ENCODE measurements at places on chromosomes 7 and 10.

DNA sequence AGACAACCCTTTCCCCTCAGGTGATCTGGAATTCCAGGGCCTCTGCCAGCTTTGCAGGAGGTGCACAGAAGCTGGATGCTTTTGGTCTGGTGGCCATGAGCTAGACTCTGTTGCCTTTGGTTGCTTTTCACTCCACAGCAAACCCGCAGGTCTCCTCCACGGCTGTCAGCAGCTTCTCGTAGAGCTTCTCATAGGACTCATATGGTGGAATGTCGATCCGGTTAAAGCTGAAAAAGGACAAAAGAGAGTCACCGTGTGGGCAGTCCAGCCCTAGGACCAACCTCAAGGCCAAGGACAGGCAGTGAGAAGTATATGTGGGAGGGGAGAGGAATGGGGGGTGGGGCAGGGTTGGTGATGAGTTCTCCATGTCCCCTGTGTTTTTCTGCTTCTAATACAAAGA is 113.5 kb downstream of the SMURF1 start:
- DNase-seq: no peak

DNA sequence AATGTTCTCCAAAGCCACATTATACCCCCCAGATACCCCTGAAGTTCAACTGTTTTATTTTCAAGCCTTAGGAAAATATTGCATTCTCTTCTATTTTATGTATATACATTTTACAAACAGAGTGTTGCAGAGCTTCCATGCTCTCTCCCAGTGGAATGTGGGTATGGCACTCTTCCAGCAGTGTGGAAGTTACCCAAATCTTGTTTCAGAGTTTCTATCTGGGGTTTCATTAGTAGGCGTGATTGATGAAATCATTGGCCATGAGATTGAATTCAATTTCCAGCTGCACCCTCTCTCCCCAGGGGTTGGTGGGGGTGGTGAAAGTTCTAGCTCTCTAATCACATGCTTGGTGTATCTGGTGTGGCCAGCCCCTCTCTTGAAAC is 350.4 kb downstream of the RPS24 start:
- DNase-seq: no peak

DNA sequence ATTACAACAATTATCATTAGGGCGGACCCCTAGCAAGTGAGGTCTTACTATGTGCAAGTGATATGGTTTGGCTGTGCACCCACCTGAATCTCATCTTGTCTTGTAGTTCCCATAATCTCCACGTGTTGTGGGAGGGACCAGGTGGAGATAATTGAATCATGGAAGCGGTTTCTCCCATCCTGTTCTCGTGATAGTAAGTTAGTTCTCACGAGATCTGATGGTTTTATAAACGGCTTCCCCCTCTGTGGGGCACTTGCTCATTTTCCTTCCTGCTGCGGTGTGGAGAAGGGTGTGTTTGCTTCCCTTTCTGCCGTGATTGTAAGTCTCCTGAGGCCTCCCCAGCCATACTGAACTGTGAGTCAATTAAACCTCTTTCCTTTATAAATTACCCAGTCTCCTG is 96.1 kb upstream of the CDK6 start:
- DNase-seq: no peak

GRCh38 chr10:133377818-133378250 is 1.2 kb upstream of the PAOX start:
- DNase-seq: no peak

- no peak for DNase-seq
Measured at GRCh38 chr7:139914306-139915267, 85.5 kb downstream of the TBXAS1 start.

- DNase-seq: no peak
Measured at GRCh38 chr7:156919132-156919713, 26.2 kb upstream of the LMBR1 start.

DNA sequence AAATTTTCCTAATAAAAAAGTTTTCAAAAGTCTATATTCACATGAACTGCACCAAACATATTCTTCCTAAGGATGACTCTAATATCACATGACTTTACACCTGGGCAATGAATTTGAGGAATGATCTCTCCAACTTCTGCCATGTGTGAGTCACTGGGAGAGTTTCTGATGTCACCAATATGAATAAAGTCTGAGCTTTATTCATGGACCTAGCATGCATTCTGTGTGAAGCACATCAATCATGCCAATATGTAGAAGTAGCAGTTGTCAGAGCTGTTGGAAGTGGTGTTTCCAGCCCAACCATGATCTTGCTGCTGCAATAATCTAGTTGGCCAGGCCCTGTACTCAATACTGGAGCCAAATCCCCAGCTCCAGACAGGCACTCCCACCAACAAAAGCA is 91.7 kb upstream of the IFRD1 start:
- DNase-seq: no peak

GRCh38 chr10:90788968-90789367 is 68.9 kb downstream of the HTR7 start:
- DNase-seq: peak; percentile 15

DNA sequence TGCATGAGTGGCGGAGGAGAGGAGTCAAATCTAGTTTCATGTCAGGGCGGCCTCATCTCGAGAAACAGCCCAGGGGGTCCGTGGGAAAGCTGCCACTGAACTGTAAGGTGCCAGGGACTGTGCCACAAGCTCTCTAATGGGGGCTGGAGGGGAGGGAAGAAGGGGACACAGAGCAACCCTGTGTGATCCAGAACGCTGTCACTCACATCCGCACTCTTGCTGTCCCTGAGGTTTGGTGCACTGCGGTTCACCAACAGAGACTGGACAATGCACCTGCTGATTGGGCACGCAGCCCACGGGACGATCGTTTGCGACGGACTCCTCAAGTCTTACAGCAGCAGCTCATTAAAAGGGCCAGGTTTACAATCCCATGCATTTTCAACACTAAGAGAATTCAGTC is 47.7 kb downstream of the AMZ1 start:
- no peak for DNase-seq

DNA sequence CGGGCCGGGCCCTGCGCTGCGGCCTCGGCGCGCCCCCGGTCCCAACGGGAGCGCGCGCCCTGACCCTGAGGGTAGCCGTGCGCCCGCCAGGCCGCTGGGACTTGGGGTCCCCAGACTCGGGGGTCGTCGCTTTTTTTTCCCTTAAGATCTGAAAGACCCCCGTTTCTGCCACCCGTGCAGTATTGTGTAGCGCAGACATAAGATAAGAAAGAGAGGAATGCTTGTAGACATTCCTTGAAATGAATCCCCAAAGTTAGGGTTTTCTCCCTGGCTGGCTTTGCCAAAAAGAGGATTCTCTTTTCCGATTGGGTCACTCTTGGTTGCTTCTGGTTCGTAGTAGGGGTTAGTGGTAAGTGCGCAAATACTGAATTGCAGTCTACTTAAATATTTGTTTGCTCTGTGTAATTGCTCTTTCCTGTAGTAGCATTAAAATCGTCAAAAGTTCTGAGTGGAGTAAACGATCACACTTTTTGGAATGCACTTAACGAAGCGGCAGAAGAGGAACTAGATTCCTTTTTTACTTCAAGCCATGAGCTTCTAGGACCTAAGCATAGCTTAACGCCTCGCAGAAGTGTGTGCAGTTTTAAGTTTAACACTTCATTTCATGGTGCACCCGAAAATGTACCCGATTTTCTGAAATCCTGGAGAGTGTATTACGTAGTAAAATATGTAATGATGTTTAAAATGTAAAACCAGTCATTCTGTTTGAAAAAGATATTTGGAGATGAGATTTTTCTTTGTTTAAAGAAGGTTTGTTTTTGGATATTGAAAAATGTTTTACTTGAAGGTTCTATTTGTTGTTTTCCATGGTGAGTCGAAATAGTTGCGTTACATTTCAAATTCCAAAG is 1.3 kb downstream of the CUL1 start:
- DNase-seq: peak; percentile 43

DNA sequence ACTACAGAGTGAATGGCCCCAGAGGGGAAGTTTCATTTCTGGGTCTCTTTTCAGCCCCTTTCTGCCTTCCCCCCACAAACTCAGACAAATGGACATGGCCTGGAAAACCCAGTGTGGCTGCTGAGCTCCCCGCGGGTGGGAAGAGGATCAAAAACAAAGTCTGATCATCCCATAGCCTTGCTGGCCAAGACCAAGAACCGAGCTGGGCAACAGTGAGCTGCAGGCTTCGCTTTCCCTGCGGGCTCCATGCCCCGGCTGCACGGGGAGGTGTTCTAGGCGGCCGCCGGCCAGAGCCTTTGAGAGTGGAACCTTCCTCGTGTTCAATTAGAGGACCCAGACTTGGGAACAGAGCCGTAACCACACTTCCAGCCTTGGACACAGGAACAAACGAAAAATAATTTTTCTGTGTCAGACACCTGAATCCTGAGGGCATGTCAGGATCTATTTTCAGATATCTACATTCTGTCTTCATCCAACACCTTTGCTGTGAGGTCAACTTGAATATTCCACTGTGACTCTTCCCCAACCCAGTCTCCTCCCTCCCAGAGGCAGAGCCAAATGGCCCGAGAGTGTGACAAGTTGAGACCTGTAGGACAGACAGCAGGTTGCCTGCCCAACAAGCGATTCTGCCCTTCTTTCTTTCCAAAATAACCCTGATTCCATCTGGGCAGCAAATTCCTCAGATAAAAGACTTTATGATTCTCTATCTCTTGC is 26.0 kb downstream of the WDR86 start:
- DNase-seq: peak; percentile 8

DNA sequence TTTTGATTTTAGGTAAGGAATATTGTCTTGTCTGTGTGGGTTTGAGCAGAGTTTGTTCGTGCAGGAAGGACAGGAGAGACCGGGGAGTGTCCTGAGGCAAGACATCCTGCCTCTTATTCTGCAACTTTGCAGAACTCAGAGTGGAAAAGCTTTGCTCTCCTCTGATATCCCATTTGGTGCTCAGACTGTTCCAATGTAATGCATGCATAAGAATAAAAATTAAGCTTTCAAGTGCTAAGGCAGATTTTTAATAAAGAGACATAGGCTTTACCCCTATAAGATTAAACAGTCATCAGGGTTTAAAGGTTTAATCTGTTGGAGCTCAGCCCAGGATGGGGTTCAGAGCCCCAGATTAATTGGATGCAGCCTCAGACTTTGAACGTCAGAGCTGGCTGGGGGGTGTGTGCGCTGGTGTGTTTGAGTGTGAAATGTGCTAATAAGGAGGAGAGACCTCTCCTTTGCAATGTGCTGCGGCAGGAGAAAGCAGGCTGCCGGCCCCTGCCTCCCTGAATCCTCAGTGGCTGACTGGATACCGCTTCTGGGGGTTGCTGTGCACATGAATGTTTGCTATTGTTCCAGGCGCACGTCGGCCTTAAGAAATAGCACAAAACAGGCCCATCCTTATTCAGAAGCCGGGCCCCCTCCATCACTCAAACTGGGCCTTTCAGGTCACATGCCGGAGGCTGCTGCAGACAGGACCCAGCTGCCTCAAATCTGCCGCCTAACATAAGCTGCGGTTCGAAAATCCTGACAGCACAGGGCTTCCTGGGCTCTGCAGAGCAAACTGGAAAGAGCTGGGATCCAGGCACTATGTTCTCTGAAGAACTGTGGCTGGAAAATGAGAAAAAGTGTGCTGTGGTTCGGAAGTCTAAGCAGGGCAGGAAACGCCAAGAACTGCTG is 84.1 kb upstream of the PRR15 start:
- peak; percentile 84 for DNase-seq

- DNase-seq: no peak
Measured at GRCh38 chr10:90274721-90275468, 573.5 kb downstream of the KIF20B start.

DNA sequence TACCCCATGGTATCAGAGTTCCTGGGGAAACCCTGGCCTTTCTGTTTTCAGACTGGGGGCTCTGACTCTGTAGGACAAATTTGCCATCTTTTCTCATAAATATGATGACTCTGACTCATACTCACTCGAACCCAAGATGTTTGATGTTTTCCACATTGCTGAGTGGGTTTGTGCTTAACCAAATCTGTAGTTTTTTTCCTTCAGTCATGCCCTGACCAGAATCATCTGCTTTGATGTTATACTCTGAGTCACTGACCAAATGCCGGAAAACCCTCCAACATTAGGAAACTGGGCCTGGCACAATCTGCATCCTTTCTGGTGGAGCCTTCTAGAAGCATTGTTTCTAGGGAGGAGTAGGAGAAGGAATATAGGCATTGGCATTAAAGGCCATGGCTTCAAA is 118.7 kb downstream of the C10orf105 start:
- no peak for DNase-seq

- DNase-seq: no peak
Measured at GRCh38 chr7:99459087-99459486, 6.9 kb downstream of the ATP5MF start.

DNA sequence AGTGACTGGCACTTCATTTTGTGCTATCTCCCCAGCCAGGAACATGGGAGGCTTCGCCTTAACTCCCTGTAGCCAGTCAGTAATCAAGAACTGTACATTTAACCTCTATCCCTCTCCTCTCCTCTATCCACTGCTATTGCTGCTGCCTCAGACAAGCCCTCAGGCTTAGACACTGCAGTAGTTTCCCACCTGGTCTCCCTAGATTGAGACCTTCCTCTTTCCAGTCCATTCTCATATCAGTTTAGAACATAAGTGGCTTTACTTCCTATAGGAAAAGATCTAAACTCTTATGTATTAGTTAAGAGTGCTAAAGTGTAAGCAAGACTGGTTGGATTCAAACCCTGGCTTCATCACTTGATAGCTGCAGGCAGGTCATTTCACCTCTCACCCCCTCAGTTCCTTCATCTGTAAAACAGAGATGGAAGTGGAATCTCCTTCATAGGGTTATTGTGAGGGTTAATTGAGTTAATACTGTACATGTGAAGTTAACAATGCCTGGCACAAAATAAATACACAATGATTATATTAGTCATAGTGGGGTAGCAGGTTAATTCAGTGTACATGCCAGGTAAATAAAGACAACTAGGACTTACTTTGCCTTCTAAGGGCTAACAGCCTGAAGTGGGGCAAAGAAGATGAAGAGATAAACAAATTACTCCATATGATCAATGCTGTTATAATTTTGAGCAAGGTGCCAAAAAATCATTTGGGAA is 76.1 kb downstream of the ZNF277 start:
- DNase-seq: no peak

DNA sequence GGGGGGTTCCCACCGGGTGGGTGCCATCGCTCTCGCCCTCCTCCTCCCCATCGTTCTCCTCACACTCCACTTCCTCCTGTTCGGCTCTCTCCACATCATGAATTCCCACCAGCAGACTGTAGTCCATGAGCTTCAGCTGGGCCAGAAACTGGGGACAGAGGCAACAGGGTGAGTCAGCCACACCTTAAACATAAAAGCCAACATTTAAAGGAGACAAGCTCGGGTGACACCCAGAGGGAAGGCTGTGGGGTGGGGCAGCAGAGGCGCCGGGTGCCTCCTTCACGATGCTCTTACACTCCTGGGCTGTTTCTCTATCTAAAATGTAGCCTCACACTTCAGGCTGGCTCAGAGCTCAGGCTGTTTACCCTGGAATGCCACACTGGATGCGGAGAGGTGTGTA is 172.5 kb downstream of the PIP4K2A start:
- DNase-seq: no peak

DNA sequence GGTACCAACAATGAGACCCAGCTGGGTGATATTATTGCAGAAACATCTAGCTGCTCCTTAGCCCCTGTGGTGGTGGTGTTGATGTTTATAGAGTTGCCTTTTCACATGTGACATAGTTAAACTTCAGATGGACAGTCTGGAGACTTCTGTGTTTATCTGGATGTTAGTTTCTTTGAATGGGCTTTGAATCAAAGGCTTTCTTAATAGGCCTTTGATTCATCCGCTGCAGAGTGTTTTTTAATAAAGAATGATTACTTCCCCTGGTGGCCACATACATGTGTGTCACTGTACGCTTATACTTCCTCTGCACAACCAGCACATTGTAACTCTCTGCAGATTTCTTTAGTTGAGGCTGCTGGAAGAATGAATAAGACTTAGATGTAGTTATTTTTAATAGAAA is 221.0 kb downstream of the DYNC1I1 start:
- peak; percentile 55 for DNase-seq
